NCI-H2081 treated with DMSO at 0.1 percent for 48 hours (cell line): ENCODE measurements at places on chromosomes 7 and 10.

DNA sequence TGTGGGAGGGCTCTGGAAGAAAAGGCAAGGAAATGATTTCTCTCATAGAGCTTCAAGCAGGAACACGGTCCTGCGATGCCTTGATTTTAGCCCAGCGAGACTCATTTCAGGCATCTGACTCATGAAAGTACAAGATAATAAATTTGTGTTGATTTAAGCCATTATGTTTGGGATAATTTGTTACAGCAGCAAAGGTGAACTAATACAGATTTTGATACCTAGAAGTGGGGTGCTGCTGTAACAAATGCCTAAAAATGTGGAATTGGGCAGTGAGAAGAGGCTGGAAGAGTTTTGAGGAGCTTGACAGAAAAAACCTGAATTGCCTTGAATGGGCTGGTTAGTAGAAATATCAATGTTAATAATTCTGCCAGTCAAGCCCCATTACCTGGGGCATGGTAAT is 44.1 kb upstream of the NRF1 start:
- DNase-seq = no peak

- DNase-seq = no peak
Observed at GRCh38 chr10:350981-351501, 215.8 kb downstream of the ZMYND11 start.

GRCh38 chr7:46218461-46219200 is 297.6 kb upstream of the IGFBP3 start:
- no peak for DNase-seq

DNA sequence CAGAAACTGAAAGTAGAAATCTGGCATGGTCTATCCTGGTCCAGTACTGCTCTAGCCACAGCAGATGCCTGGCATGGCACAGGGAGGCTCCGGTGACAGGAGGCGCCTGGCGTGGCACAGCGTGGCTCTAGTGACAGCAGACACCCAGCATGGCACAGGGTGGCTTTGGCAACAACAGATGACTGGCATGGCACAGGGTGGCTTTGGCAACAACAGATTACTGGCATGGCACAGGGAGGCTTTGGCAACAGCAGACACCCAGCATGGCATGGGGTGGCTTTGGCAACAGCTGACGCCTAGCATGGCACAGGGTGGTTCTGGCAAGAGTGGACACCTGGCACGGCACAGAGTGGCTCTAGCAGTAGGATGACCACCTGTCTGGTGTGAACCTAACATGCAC is 480.5 kb upstream of the FOXK1 start:
- DNase-seq = no peak

GRCh38 chr10:34492081-34492480 is 323.0 kb downstream of the PARD3 start:
- peak; percentile 39 for DNase-seq

DNA sequence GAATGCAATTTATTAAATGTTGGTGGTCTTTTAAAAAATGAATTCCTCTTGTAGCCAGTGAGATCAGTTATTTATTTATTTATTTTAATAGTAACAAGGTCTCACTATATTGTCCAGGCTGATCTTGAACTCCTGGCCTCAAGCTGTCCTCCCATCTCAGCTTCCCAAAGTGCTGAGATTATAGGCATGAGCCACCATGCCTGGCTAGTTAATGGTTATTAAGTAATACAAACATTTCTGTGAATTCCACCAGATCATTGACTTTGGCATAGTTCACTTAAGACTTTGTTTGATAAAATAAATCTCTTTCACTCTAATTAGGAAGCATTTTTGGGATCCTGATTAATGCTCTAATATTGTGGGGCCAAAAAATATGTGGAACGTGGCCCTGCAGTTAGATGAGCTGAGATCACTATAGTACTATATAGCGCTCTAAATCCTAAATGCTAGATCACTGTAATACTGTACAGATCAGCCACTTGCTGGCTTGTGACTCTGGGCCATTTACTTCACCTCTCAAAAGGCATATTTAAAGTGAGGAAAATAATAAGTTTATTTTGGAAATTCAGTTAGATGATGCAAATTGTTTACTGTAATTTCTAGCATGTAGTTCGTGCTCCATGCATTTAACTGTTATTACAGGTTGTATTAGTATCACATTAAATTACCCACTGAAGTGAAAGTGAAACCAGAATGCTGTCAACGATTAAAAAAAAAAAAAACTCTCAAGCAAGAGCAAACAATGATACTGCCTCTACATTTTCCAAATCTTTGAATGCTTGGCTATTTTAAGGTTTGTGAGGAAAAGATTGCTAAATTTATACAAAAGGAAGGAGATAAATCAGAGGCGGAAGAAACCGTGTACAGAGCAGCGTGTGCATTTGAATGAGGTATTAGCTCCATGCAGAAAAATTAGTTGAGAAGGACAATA is 15.9 kb upstream of the FAS start:
- no peak for DNase-seq

DNA sequence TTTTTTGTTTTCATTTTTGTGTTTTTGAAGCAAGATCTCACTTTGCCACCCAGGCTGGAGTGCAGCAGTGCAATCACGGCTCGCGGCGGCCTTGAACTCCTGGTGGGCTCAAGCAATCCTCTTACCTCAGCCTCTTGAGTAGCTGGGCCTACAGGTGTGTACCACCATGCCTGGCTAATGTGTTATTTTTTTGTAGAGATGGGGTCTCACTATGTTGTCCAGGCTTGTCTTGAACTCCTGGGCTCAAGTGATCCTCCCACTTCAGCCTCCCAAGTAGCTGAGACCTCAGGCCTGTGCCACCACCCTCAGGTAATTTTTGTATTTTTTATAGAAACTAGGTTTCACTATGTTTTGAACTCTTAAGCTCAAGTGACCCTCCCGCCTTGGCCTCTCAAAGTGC is 14.8 kb downstream of the PRKRIP1 start:
- no peak for DNase-seq

DNA sequence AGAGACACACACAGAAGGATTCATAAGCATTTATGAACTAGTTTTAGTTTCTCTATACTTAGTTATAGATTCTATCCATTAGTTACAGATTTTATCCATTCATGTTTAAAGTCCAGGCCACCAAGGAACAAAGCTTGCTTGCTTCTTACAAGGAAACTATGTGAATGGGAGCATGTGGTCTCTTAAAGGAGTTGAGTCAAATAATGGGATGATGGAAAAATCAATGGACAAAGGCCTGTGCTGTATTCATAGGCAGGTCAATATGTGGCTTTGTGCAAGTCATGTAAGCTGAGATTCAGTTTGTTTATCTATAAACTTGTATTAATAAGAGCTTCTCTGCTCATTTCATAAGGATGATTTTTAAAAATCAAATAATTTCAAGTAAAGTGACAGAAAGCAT is 172.8 kb upstream of the CDK1 start:
- no peak for DNase-seq

DNA sequence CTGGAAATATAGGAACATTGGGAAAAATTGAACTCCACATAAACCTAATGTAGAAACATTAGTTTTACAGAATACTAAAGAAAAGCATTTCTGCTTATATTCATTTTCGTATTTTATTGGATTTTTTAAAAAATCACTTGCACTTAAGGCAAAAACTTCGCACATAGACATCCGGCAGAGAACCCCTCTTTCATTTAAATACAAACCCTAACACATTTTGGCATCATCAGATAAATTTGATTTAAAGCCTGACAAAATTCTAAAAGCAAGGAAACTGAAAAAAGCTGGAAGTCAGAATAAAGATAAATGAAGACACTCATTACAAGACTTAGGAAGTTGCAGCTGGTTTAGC is 396 bp upstream of the EXOC4 start:
- DNase-seq = no peak

DNA sequence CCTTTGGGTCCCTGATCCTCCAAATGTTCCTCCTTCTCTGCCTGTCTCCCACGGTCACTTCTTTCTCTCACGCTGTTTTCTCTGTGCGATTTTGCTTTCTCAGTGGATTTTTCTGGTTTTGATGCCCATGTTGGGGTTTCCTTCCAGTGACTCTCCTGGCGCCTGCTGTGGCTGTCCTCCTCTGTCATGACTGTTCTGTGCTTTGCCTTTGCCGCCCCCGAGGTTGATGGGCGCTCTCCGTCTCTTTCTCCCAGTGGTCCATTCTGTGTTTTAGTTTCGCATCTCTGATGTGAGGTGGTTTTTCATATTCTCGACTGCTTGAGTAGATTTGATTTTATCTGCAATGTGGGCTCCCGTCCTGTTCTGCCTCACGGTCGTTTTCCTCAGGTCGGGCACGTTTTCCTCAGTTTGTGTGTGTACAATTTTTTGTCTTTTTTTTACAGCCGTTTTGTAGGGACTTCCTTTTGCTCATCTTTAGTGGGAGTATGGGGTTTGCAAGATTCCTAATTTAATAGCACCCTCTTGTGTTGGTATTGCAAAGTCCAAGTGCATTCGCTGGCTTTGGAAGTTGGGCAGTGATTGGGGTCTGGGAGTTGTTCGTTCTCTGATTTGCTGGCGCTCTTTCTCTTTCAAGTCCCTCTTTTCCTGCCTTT is 100.0 kb downstream of the INPP5A start:
- no peak for DNase-seq

- no peak for DNase-seq
Observed at GRCh38 chr10:97553575-97554031, 19.0 kb upstream of the ANKRD2 start.

- DNase-seq = no peak
Observed at GRCh38 chr7:118079369-118079768, 104.6 kb upstream of the LSM8 start.

- DNase-seq = no peak
Observed at GRCh38 chr10:30992681-30993080, 39.0 kb downstream of the ZNF438 start.
